ENCODE measurements at places on chromosomes 13 and 19. TPM values are rescaled to one million over a fixed set of nuclear protein-coding genes. Genes with fewer than 3 reads are reported as not detected.

DNA sequence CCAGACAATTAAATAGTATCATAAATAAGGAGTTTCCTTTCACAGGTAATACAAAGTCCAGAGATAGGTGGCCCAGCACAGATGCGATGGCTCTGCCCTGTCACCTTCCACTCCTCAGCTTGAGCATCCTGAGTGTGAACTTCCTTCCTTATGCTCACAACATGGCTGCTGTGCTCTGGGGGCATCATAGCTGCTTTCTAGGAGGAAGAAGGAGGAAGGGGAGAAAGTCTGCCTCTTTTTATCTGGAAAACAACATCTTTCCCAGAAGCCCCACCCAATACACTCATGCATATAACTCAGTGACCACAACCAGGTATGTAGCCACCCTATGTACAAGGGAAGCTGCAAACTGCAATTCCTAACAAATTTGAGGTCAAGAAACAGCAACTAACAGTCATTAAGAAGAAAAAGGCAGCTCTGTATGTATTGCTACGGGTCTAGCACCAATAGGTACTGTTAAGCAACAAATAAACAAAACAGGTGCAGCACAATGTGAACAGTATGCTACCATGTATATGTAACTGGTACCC lies 201.2 kb upstream of the UBL3 start:
- no peaks in the 10 kb centered on the region for H3K4me1 ChIP-seq
- no peaks in the 10 kb centered on the region for H3K36me3 ChIP-seq
- DNase-seq: no peak
- no peak overlapping the region for H3K4me3 ChIP-seq
- peaks cover 3% of the 10 kb centered on the region for H3K27me3 ChIP-seq

KLF2 gene
- total RNA-seq: 241 TPM

DNA sequence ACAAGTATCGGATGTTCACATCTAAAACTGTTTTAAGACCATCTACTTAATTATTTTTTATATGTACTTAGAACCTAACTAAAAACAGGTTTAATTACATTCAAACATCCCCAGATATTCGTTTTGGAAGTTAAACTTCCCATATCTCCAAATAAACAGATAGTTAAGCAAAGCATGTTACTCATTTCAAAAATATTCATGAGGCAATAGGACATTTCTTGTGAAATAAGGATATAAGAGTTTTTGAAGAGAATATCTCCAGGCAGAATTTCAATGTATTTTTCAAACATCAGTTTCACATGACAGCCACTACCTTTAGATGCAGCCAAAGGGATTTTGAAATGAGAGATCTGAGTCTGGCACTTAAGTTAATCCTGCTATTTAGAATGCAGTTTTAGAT lies 697.5 kb downstream of the SLITRK1 start:
- H3K4me1 ChIP-seq: no peaks in the 10 kb centered on the region
- no peak overlapping the region for H3K4me3 ChIP-seq
- DNase-seq: no peak
- H3K27ac ChIP-seq: no peak overlapping the region
- H3K36me3 ChIP-seq: no peaks in the 10 kb centered on the region

FGF22 gene
- total RNA-seq: 2.9 TPM

GRCh38 chr19:18921593-18921992 lies 2.1 kb downstream of the DDX49 start:
- no peak overlapping the region for H3K27ac ChIP-seq
- no peak for DNase-seq
- peaks cover 17% of the 10 kb centered on the region for H3K4me1 ChIP-seq

FCER2 gene
- total RNA-seq: 16.3 TPM

SYNE4 gene
- 3.4 TPM for total RNA-seq

DNA sequence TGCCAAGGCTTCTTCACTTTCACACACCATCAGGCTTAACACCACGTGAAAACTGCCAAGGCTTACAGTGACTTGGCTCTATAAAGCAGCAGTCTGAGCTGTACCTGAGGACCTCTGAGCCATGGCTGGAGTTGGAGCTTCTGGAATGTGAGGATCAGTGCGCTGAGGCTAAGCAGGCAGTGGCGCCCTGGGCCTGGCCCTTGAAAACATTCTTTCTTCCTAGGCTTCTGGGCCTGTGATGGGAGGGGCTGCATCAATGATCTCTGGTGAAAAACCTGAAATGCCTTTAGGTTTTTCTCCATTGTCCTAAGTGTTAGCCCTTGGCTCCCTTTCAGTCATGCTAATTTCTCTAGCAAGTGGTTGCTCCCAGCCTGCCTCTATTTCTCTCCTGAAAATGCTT lies 192.5 kb upstream of the PCDH20 start:
- H3K4me1 ChIP-seq: no peaks in the 10 kb centered on the region
- no peaks in the 10 kb centered on the region for H3K27me3 ChIP-seq
- H3K4me3 ChIP-seq: no peak overlapping the region
- no peak for DNase-seq

DNAAF3 gene
- not detected for total RNA-seq

DNA sequence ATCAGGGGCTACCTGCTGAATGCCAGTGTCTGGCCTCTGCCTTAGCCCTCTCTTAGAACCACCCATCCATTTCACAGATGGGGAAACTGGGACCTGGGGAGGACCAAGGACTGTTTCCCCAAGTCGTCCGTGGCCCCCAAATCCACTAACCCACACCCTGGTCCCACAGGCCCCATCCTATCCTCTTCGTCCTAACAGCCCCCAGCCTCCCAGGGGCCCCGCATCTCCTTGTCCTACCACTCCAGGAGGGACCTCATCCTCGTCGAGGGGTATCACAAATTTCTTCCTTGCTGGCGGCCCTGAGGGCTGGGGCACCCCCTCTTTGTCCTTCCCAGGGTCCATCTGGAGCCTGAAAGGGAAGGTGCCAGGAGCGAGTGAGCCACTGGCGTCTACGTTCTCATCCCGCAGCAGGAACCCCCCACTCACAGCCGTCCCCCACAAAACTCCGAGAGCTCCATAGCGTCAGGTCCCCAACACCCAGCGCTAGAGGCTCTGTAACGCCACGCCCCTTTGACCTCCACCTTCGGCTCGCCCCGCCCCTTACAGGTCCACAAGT lies 606 bp downstream of the ERCC1 start:
- H3K27ac ChIP-seq: peak overlapping the region; percentile 73
- no peaks in the 10 kb centered on the region for H3K36me3 ChIP-seq
- peaks cover 4% of the 10 kb centered on the region for H3K27me3 ChIP-seq
- peaks cover 33% of the 10 kb centered on the region for H3K4me1 ChIP-seq

- no peaks in the 10 kb centered on the region for H3K27me3 ChIP-seq
- H3K27ac ChIP-seq: no peak overlapping the region
- no peaks in the 10 kb centered on the region for H3K4me1 ChIP-seq
- no peak for DNase-seq
- H3K4me3 ChIP-seq: no peak overlapping the region
Observed at GRCh38 chr13:79593641-79594275, 112.8 kb downstream of the NDFIP2 start.

DNA sequence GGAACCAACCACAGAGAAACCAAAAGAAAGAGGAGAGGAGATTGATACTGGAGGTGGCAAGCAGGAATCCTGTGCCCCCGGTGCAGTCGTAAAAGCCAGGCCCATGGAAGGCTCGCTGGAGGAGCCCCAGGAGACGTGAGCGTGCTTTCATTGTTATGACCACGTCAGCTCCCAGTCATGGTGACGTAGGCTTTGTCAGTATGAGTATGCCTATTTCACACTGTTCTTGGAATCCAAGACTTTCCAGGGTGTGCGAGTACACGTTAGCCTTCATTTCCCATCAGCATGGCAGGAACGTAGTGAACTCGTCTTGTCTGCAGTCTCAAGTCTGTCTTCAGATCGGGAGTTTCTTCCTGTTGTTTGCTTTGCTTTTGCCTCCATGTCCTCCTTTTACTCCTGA lies 15.4 kb upstream of the CHAMP1 start:
- H3K27ac ChIP-seq: no peak overlapping the region
- H3K4me1 ChIP-seq: no peaks in the 10 kb centered on the region
- DNase-seq: no peak
- no peak overlapping the region for H3K4me3 ChIP-seq

DNA sequence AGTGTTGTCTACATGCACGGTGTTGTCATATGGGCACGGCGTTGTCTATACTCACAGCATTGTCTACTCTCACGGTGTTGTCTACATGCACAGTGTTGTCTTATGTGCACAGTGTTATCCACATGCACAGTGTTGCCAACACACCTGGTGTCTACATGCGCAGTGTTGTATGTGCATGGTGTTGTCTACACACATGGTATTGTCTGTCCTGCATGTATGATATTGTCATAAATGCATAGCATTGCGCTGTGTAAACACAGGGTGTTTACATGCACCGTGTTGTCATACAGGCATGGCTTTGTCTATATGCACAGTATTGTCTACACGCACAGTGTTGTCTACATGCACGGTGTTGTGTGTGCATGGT lies 6.8 kb downstream of the ADPRHL1 start:
- H3K4me1 ChIP-seq: peaks cover 11% of the 10 kb centered on the region
- no peak for DNase-seq
- H3K27me3 ChIP-seq: peaks cover 3% of the 10 kb centered on the region
- no peaks in the 10 kb centered on the region for H3K36me3 ChIP-seq

- no peaks in the 10 kb centered on the region for H3K36me3 ChIP-seq
- H3K4me3 ChIP-seq: no peak overlapping the region
- H3K27me3 ChIP-seq: no peaks in the 10 kb centered on the region
- DNase-seq: no peak
- H3K4me1 ChIP-seq: peaks cover 52% of the 10 kb centered on the region
Observed at GRCh38 chr19:16265205-16265604, 59.4 kb upstream of the KLF2 start.

ZNF415 gene
- 8.2 TPM for total RNA-seq

JAK3 gene
- 143 TPM for total RNA-seq

GRCh38 chr13:43908156-43909126 lies 28.7 kb downstream of the LACC1 start:
- no peaks in the 10 kb centered on the region for H3K4me1 ChIP-seq
- DNase-seq: peak; percentile 47
- H3K36me3 ChIP-seq: no peaks in the 10 kb centered on the region
- H3K27me3 ChIP-seq: peaks cover 9% of the 10 kb centered on the region

DNA sequence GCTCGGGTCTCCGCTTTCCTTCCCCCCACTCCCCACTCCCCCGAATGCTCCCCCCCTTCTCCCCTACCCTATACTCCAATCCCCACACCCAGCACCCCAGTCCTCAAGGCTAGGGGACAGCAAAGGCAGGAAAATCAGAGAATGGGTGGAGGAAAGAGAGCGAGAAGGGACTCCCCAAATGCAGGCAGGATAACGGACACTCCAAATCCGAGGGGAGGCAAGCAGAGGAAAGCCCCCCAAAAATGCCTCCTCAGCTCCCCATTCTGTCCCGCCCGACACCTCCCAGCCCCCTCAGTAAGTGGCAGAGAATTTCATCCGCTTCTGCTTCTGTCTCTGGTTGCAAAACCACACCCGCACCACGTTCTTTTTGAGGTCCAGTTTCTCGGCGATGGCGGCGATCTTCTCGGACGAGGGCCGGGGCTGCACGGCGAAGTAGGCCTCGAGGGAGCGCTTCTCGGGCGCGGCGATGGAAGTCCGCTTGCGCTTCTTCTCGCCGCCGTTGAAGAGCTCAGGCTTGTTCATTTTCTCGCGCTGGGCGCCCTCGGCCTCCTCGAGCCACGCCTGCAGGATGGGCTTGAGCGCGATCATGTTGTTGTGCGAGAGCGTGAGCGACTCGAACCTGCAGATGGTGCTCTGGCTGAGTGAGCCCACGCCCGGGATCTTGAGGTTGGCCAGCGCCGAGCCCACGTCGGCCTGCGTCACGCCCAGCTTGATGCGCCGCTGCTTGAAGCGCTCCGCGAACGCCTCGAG lies 2.1 kb downstream of the POU4F1 start:
- DNase-seq: peak; percentile 70
- peak overlapping the region; percentile 45 for H3K4me3 ChIP-seq
- peaks cover 87% of the 10 kb centered on the region for H3K27me3 ChIP-seq
- no peaks in the 10 kb centered on the region for H3K36me3 ChIP-seq
- peaks cover 40% of the 10 kb centered on the region for H3K4me1 ChIP-seq

- H3K4me3 ChIP-seq: no peak overlapping the region
- no peak overlapping the region for H3K27ac ChIP-seq
- H3K36me3 ChIP-seq: no peaks in the 10 kb centered on the region
- no peaks in the 10 kb centered on the region for H3K27me3 ChIP-seq
- DNase-seq: no peak
Observed at GRCh38 chr13:92894447-92894846, 332.2 kb upstream of the GPC6 start.

DNA sequence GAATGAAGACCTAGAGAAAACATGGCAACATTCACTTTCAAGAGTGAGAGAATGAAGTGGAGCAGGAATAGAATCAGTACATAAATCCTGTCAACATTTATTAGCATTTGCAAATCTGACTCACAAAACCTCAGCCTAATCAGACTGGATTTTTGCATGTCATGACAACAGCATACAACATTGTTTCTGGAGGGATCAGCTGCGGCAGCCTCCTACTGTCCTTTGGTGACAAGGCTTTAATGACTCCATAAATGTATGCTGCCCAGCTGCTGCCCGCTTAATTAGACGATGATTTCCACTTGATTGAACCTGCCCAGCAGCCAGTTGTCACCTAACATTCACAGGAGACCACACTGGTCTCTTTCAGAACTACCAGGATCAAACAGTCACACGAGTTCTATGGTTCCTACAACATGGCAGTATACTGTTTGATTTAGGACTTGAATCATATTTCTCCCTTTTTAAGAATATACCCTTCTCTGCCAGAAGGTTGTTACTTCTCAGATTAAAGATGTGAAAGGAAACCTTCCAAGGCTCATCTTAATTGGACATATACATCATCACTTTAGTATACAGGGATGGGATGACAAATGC lies 9.3 kb downstream of the EBPL start:
- no peak overlapping the region for H3K27ac ChIP-seq
- H3K4me3 ChIP-seq: no peak overlapping the region
- no peaks in the 10 kb centered on the region for H3K4me1 ChIP-seq
- H3K36me3 ChIP-seq: no peaks in the 10 kb centered on the region
- no peak for DNase-seq
- no peaks in the 10 kb centered on the region for H3K27me3 ChIP-seq

DNA sequence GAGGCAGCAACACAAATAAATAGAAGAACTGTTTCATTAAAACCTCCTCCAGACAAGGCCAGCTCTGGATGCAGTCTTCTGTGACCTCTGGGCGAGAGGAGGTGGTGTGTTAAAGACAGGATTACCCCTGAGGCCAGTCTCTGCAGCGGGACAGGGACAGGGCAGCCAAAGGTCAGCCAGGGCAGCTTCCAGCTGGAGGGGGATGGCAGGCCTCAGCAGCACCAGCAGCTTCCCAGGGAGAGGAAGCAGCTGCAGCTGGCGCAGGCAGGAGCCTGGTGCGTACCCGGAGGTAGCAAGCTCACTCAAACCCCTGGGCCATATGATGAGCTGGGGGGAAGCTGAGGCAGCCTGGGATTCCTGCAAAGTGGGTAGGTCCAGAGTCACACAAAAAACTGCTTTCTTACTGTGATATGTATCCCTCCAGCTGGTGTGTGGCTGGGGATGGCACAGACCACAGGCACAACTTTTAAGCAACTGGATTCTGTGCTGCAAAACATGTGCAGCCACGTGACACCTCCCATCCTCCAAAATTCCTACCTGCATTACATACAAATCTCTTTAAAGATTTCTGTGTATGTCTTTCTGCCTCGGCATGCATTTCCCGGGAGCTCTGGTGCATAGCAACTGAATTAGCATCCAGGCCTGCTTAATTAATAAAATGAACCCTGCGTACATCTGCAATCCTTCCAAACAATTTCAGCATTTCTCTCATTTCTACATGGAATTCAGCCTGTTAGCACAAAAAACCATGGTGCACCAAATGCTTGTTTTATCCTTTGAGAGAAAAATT lies 238.3 kb upstream of the MAB21L1 start:
- H3K27ac ChIP-seq: no peak overlapping the region
- no peak for DNase-seq
- no peaks in the 10 kb centered on the region for H3K36me3 ChIP-seq
- H3K4me3 ChIP-seq: no peak overlapping the region
- no peaks in the 10 kb centered on the region for H3K27me3 ChIP-seq

- H3K4me1 ChIP-seq: peaks cover 19% of the 10 kb centered on the region
- DNase-seq: peak; percentile 87
- no peaks in the 10 kb centered on the region for H3K36me3 ChIP-seq
- H3K27ac ChIP-seq: no peak overlapping the region
- H3K4me3 ChIP-seq: no peak overlapping the region
- H3K27me3 ChIP-seq: peaks cover 15% of the 10 kb centered on the region
Observed at GRCh38 chr19:51422053-51422448, 4.6 kb upstream of the SIGLEC10 start.
